ENCODE measurements at places on chromosomes 2 and 18. TPM values are rescaled to one million over a fixed set of nuclear protein-coding genes. Genes with fewer than 3 reads are reported as not detected.

DNA sequence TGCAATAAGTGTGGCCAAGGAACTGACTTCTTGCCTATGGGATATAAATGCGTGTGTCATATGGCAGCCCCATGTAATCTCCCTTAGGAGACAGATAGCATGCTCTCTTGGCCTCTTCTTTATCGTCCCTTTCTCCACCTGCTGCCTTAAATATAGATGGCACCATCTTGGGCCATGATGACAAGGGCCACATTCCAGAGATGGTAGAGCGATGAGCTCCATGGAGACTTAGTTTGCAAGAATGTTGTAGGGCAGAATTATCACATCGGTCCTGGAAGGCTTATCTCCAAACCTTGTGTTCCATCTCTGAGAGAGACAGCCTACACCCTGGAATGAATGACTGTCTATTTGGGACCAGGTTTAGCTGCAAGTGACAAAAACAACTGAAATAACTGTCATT, 536.7 kb downstream of the TNS1 start:
- DNase-seq, result no peak
- peaks cover 11% of the 10 kb centered on the region for H3K4me1 ChIP-seq

- H3K4me3 ChIP-seq, result no peak overlapping the region
- no peaks in the 10 kb centered on the region for H3K4me1 ChIP-seq
- H3K27me3 ChIP-seq, result no peaks in the 10 kb centered on the region
- no peak overlapping the region for H3K27ac ChIP-seq
Observed at GRCh38 chr2:79090693-79091092, 2.9 kb upstream of the REG1B start.

DNA sequence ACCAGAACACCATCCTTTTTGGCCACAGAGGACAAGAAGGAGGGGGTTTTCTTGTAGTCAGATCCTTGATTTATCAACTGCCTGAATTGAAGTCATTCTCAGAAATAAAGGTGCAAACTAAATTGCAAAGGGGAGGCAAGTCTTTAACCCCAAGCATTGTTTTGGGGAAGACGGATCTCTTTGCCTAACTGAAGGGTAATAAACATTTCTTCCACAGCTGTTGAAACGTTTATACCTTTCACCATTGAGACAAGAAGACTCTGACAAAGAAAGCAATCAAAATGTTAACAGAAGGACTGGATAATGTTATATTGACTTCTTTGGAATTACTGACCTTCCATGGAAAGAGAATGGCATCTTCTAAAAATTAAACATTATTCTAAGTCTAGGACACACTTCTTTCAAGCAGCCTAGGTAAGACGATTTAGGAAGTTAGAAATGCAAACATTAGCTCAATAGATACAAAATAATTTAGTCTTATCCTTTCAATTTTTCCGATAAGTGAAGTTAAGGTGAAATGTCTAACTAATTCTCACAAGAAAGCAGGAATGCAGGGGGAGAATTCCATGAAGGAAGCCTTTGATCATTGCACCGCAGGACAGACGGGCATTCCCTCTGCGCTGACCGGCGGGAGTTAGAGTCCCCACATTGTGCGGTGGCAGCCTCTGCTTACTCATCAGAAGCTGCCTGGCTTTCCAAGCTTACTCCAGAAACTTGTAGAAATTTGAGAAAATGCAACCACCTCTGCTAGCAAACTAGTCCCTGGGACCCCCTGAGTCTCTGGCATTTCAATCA, 69.4 kb upstream of the COPS8 start:
- no peaks in the 10 kb centered on the region for H3K36me3 ChIP-seq
- no peak overlapping the region for H3K4me3 ChIP-seq
- no peak for DNase-seq
- H3K4me1 ChIP-seq, result no peaks in the 10 kb centered on the region
- no peaks in the 10 kb centered on the region for H3K27me3 ChIP-seq

- H3K27me3 ChIP-seq, result no peaks in the 10 kb centered on the region
- peaks cover 4% of the 10 kb centered on the region for H3K4me1 ChIP-seq
- H3K4me3 ChIP-seq, result no peak overlapping the region
- no peak for DNase-seq
- H3K27ac ChIP-seq, result no peak overlapping the region
Observed at GRCh38 chr2:36971990-36972389, 5.7 kb upstream of the STRN start.

GRCh38 chr2:226676618-226677017, 123.0 kb downstream of the IRS1 start:
- no peak overlapping the region for H3K4me3 ChIP-seq
- no peak for DNase-seq
- no peaks in the 10 kb centered on the region for H3K4me1 ChIP-seq
- no peak overlapping the region for H3K27ac ChIP-seq

- no peak overlapping the region for H3K27ac ChIP-seq
- H3K36me3 ChIP-seq, result no peaks in the 10 kb centered on the region
- no peak for DNase-seq
- H3K4me3 ChIP-seq, result no peak overlapping the region
Observed at GRCh38 chr2:238487134-238487533, 60.4 kb downstream of the ASB1 start.

DNA sequence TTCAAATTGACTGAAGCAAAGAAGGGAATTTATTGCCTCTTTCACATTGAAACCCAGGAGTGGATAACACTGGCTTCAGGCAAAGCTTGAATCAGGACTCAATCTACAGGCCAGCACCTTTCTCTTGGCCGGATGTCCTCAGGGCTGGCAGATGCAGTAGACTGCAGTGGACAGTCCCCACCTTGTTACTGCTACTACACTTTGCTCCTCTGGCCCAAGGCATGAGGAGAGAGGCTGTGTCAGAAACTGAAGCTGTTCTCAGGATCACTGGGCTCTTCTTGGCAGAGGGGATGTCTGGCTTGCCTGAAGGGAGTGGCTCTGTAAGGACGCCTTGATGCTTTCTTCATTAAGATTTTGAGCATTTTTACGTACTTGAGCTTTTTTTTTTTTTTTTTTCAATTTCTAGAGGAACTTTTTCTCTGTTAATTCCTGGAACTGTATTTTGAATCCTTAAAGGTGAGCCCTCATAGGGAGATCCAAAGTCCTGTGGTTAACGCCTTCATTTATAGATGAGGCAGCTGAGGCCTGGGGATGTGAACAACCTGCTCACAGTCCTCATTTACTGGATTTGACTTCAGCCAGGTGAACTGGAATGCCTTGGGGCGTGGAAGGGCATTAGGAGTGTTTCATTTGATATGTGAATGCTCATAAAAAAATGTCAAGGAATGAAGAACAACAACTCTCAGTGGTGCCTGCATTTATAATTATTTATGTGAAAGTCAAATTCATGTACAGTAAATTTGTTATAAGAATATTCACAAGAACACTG, 36.6 kb downstream of the CASP10 start:
- H3K27me3 ChIP-seq, result no peaks in the 10 kb centered on the region
- no peaks in the 10 kb centered on the region for H3K36me3 ChIP-seq
- H3K4me1 ChIP-seq, result peaks cover 6% of the 10 kb centered on the region
- H3K27ac ChIP-seq, result no peak overlapping the region
- DNase-seq, result no peak

GRCh38 chr18:10142496-10143160, 228.8 kb downstream of the VAPA start:
- DNase-seq, result no peak
- no peak overlapping the region for H3K4me3 ChIP-seq
- no peak overlapping the region for H3K27ac ChIP-seq
- no peaks in the 10 kb centered on the region for H3K36me3 ChIP-seq

GRCh38 chr18:74916773-74917393, 292.1 kb downstream of the PTGR3 start:
- H3K27me3 ChIP-seq, result no peaks in the 10 kb centered on the region
- no peaks in the 10 kb centered on the region for H3K36me3 ChIP-seq
- DNase-seq, result no peak
- no peak overlapping the region for H3K4me3 ChIP-seq

GRCh38 chr2:109134741-109135358, 5.8 kb downstream of the SH3RF3 start:
- no peak overlapping the region for H3K27ac ChIP-seq
- no peak overlapping the region for H3K4me3 ChIP-seq
- no peak for DNase-seq
- peaks cover 2% of the 10 kb centered on the region for H3K27me3 ChIP-seq
- H3K36me3 ChIP-seq, result no peaks in the 10 kb centered on the region

DNA sequence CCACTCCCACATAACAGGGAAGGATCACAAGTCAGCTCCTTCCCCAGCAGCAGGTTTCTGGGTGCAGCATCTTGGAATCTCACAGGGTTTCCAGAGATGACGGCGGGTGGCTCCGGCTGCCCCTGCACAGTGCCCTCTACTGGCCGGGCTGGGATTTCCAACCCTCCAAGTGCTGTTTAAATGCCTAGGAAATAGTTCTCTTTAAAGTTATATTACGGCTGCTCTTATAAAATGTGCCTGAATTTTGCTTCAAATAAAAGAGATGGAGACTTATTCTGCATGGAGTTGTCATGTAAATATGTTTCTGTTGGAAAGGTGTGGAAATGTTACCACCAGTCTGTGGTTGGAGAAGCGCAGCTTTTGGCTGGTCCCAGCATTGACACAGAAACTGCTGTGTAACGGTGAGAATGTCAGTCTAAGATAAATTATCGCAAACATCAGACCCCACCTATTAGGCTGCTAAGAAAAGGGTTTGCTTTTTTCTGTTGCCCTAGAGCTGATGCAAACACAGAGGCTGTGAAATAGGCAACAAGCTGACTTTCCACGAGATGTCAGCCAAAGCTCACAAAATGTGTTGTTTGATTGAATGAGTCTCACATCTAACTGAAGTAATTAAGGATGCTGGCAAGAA, 3.3 kb upstream of the HJURP start:
- DNase-seq, result no peak
- H3K36me3 ChIP-seq, result no peaks in the 10 kb centered on the region
- H3K27me3 ChIP-seq, result no peaks in the 10 kb centered on the region
- H3K4me3 ChIP-seq, result no peak overlapping the region

DNA sequence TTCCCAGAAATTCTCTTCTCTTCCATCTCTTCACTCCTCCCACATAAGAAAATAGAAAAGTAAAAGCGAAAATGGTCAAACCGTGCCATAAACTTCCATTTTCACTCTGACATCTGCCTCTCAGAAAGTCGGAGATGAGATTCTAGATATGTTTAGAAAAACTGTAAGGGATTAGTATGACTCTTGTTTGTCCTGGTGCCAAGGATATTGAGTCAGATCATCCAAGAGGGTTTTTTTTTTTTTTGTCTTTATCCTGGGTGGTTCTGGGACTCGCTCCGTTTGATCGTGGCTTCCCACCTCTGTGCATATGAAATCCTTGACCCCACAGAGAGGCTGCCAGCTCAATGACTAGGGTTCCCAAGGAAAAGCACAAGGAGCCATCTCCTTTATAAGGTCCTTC, 17.3 kb downstream of the EN1 start:
- H3K4me3 ChIP-seq, result no peak overlapping the region
- H3K27ac ChIP-seq, result no peak overlapping the region
- peaks cover 6% of the 10 kb centered on the region for H3K27me3 ChIP-seq
- no peaks in the 10 kb centered on the region for H3K4me1 ChIP-seq
- no peak for DNase-seq

GREB1L gene
- total RNA-seq, result not detected

EFEMP1 gene
- 0.24 TPM for total RNA-seq

MAIP1 gene
- 24.5 TPM for total RNA-seq

HJURP gene
- total RNA-seq, result 45.6 TPM

ALPI gene
- total RNA-seq, result not detected

ERICH2 gene
- not detected for total RNA-seq

TPO gene
- not detected for total RNA-seq

All from GM12878 (cell line).